ENCODE measurements at places on chromosomes 11 and 22.
A peak's percentile ranks its signal among the peaks of the same experiment; 100 is the strongest.

- no peak for DNase-seq
Observed at GRCh38 chr22:39220450-39220849, 24.3 kb downstream of the PDGFB start.

- no peak for DNase-seq
Observed at GRCh38 chr22:24099666-24100065, 81.6 kb upstream of the SUSD2 start.

- no peak for DNase-seq
Observed at GRCh38 chr22:36110306-36110881, 50.2 kb downstream of the APOL3 start.

- DNase-seq = no peak
Observed at GRCh38 chr11:67022961-67023956, at the start of gene SYT12. TSS of gene SYT12 (plus strand) at chr11:67023134. CDS start at chr11:67030145, 7,011 bp downstream.

GRCh38 chr11:56700242-56700913 is 1.5 kb downstream of the OR9G1 start:
- DNase-seq = no peak

DNA sequence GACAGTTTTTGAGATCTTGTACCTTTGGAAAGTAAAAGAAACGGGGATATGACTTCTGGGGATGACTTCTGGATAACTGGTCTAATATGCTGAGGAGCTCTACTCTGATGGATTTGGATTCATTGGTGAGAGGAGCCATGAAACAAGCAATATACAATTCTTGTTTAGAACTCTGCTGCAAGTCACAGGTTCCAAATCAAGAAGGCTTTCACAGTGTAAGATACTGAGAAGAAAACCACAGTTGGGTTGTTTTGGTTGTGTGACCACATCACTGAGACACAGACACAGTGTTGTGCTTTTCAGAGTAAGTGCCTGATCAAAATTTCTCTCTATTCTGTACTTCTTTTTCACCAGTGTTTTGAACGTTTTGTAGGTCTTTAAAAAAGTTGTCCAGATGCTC is 13.1 kb upstream of the UCP2 start:
- no peak for DNase-seq

GRCh38 chr11:131302836-131303235 is 67.6 kb upstream of the NTM start:
- no peak for DNase-seq

- DNase-seq = no peak
Observed at GRCh38 chr11:1041936-1042608, 5.6 kb upstream of the MUC6 start.

DNA sequence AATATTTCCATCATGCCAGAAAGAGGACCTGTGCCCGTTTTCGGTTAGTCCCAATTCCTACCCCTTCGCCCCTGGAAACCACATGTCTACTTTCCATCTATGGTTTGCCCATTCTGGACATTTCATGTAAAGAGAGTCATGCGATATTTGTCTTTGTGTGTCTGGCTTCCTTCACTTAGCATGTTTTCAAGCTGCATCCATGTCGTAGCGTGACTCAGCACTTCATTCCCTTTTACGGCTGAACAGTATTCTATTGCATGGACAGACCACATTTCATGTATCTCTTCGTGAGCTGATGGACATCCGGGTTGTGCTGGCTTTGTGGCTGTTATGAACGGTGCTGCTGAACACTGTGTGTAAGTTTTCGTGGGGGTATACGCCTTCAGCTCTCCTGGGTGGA is 43.4 kb downstream of the SCUBE1 start:
- DNase-seq = no peak

GRCh38 chr11:121964591-121964990 is 151.4 kb downstream of the BLID start:
- DNase-seq = peak; percentile 80

DNA sequence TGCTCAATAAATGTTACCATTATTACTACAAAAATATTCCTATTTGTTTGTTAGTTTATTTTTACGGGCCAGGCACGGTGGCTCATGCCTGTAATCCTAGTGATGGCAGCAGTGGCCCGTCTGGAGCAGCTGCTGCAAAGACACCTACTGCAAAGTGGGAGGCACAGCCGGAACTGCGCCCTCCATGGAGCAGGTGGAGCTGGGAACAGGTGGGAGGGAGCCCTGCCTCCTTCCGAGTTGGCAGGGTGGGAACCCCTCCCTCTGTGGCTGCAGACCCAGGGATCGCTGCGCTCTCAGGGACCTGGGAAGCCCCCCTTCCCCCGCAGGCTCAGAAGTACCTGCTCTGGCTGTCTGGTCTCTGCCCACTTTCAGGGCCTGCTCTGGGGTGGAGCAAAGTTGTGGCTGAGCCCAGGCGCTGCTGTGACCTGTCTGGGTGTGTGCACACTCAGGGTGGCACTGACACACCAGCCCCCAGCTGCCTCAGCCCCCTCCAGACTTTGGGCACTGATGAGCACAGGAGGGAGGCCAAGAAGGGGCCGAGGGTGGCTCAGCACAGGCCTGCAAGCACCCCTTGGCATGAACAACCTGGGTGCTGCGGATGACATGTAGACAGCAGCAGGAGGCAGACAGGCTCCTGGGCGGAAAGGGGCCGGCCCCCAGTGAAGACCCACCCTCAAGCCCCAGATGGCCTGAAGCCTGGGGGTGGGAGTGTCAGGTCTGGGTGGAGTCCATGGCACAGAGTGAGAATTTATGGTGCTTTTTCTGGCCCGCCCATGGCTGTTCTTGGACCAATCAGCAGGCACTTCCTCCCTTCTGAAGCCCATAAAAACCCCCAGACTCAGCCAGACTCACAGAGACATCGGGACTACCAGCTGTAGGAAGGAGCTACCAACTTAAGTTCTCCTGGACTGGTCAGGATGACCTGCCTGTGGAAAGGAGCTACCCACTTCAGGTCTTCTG is 103.7 kb upstream of the CLMP start:
- no peak for DNase-seq
